Melanocyte of skin (primary cell): ENCODE measurements at places on chromosomes 4 and X. TPM values are rescaled to one million over a fixed set of nuclear protein-coding genes. Genes with fewer than 3 reads are reported as not detected.

The TMEM128 gene
- total RNA-seq: 27.0 and 31.8 TPM in 2 replicates

The HSFX2 gene
- total RNA-seq: not detected in 2 replicates

The DMP1 gene
- total RNA-seq: not detected in 2 replicates

The S100G gene
- not detected in 2 replicates for total RNA-seq

The CFI gene
- total RNA-seq: 0.36 and 1.0 TPM in 2 replicates

The RGS12 gene
- total RNA-seq: 48.1 and 52.3 TPM in 2 replicates

The CHRDL1 gene
- total RNA-seq: 0.15 and 0.33 TPM in 2 replicates

The RAB41 gene
- not detected in 2 replicates for total RNA-seq

The PPEF2 gene
- not detected in 2 replicates for total RNA-seq

The CDK16 gene
- 95.6 and 117 TPM in 2 replicates for total RNA-seq

The TRIM75 gene
- total RNA-seq: not detected in 2 replicates

The ATP2B3 gene
- total RNA-seq: not detected in 2 replicates

The HOPX gene
- total RNA-seq: not detected in 2 replicates

The FAM241A gene
- total RNA-seq: under 0.01 and 0.36 TPM in 2 replicates

The ARHGEF38 gene
- under 0.01 TPM in 2 replicates for total RNA-seq

The SMS gene
- 128 and 245 TPM in 2 replicates for total RNA-seq

The BBS7 gene
- total RNA-seq: 17.6 and 28.0 TPM in 2 replicates

The CTSO gene
- total RNA-seq: 4.7 and 9.6 TPM in 2 replicates

The USP51 gene
- total RNA-seq: 7.9 and 8.0 TPM in 2 replicates

The HMX1 gene
- total RNA-seq: not detected in 2 replicates

The NPY1R gene
- not detected in 2 replicates for total RNA-seq

The SMAD1 gene
- 21.6 and 23.1 TPM in 2 replicates for total RNA-seq

The BRS3 gene
- total RNA-seq: not detected in 2 replicates

The MGAT4D gene
- total RNA-seq: not detected in 2 replicates

The VEGFC gene
- under 0.01 and 0.33 TPM in 2 replicates for total RNA-seq

The TASL gene
- total RNA-seq: not detected in 2 replicates

The WAS gene
- total RNA-seq: 0.15 and 0.33 TPM in 2 replicates

The EMCN gene
- total RNA-seq: not detected in 2 replicates

The DNAAF6 gene
- not detected in 2 replicates for total RNA-seq

The FHDC1 gene
- 2.1 and 11.6 TPM in 2 replicates for total RNA-seq

The UGT2B17 gene
- total RNA-seq: not detected in 2 replicates

The CMC4 gene
- 10.3 and 13.1 TPM in 2 replicates for total RNA-seq

The CCDC120 gene
- 0.69 and 1.8 TPM in 2 replicates for total RNA-seq

The CXCL11 gene
- total RNA-seq: 0.62 and 1.7 TPM in 2 replicates

The IL15 gene
- 1.9 and 4.0 TPM in 2 replicates for total RNA-seq

The ARSJ gene
- 2.1 and 5.8 TPM in 2 replicates for total RNA-seq

The XAGE1B gene
- not detected in 2 replicates for total RNA-seq

The TLL1 gene
- total RNA-seq: not detected in 2 replicates

The SPARCL1 gene
- total RNA-seq: 0.31 TPM in 1 of 2 replicates, not detected in the other
